Caudate nucleus (tissue), 63 donors: ENCODE measurements at places on chromosomes 1 and 21.

GRCh38 chr1:228691211-228691610, 44.1 kb upstream of the RHOU start:
- no peak for DNase-seq

DNA sequence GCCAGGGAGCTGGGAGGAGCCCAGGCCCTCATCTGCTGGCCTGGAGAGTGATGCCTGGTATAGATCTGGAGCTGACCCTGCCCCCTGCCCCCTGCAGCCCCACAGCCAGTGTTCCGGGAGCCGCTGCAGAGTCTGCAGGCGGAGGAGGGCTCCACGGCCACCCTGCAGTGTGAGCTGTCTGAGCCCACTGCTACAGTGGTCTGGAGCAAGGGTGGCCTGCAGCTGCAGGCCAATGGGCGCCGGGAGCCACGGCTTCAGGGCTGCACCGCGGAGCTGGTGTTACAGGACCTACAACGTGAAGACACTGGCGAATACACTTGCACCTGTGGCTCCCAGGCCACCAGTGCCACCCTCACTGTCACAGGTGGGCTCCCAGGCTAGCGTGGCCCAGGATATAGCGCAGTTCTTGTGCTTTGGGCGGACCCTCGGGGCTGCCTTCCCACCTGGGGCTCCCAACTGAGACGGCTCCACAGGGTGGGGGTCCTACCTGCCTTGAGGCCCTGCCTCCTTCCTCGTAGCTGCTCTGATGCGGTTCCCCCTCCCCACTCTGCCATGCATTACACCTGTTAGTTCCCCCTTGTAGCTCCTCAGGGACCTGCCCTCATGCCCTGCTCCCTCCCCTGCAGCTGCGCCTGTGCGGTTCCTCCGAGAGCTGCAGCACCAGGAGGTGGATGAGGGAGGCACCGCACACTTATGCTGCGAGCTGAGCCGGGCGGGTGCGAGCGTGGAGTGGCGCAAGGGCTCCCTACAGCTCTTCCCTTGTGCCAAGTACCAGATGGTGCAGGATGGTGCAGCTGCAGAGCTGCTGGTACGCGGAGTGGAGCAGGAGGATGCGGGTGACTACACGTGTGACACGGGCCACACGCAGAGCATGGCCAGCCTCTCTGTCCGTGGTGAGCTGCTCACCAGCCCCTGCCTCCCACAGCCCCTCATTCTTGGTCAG, 98.7 kb downstream of the OBSCN start:
- DNase-seq = no peak

- DNase-seq = no peak
Measured at GRCh38 chr1:90924982-90925381, 96.9 kb downstream of the ZNF644 start.

- DNase-seq = no peak
Measured at GRCh38 chr1:217418269-217419193, 212.4 kb downstream of the GPATCH2 start.

DNA sequence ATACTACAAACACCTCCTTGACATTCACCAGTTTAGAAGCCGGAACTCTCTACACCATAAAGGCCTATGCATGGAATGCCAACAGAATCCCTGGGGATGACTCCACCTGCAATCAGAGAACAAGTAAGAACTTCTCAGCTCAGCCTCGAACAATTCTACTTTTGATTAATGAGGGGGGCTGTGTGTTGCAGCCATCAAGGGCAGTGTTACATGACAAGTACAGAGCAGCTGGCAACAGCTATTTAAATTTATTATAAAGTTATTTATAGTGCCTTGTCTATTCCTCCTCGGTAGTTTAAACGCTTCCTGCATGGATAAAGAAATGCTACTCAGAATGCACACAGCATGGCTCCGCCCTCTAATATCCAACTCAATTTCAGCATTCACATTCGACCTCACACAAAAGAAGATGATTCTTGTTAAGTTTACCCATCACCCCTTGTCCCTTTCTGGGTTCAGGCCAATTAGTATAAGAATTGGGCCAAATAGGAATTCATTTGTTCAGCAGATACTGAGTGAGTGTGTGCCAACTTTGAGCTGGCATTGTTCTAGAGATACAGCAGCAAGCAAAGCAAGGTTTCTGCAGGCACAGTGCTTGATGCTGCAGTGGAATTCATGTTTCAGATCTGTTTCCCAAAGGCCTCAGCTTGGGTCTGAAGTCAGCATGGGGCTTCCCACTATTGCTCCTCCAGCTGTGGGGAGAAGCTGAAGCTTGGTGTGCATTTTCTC, 6.4 kb downstream of the FNDC7 start:
- DNase-seq = no peak

DNA sequence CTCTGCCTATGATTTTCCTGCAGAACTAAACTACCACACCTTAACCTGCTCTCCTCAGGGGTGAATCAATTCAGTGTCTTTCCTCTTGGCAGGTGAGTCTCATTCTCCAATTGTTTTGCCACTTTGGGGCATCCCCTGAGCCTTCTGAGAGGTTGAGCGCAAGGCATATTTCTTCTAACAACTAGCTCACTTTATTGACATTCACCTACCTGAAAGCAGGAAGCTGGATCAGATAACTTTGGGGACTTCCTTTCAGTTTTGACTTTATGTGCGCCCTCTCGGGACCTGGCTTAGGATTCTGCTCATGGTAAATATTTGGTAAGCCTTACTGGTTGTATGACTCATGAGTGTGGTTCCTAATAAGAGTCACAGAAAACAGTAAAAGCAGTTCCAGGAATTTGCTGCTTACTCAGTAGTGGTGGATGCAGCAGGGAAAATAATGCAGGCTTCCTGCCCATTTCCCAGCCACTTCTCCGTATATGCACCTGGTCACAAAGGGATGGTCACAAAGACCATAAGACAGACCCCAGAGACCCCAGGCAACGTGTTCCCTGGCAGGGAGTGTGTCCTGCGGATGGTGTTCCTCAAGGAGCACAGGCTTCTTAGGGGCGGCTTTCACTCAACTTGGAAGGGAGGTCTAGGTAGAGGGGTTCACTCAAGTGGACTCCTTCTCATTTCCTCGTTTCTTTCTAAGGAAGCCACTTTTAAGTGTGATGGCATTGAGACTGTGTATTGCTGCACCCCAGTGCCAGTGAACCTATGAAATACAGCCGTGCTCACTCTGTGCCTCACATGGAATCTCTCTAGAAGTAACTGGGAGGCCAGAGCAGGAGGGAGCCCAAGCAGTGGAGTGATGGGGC, 22.0 kb upstream of the BATF3 start:
- DNase-seq = no peak

- no peak for DNase-seq
Measured at GRCh38 chr1:11691928-11692711, 610 bp downstream of the DRAXIN start.
